Stimulated activated CD4-positive, alpha-beta T cell treated with anti-CD3 and anti-CD28 coated beads, Interleukin-15, amount 100 ng/mL, for 48 hours (primary cell): ENCODE measurements at places on chromosomes 3 and 15.

DNA sequence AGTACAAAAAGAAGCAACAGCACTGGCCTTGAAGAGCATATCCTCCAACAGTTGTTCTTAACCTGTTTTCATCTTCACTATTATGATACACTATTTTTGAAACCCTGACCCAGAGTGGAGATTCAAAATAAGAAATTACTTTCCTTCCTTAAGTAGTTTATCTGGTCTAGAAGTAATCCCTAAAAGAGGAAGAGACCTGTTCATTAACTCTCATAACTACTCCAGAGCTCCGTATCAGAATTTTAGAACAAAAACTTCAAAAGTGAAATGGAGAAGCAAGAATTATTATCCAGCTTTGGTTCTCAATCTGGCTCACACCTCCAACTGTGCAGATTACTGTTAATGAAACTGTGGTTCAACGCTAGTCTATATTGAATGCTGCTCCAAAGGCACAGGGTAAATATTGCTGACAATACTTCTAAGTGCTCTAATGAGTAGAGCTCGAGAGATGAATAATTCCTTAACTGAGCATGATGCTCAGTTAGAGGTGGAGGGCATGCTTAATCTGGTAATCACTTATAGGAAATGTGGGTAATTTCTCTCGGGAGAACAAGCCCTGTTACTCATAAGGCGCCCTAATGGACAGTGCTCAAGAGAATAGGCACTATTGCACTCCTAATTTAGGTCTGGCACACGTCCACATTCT, 5.2 kb downstream of the LCMT2 start:
- no peak for DNase-seq

DNA sequence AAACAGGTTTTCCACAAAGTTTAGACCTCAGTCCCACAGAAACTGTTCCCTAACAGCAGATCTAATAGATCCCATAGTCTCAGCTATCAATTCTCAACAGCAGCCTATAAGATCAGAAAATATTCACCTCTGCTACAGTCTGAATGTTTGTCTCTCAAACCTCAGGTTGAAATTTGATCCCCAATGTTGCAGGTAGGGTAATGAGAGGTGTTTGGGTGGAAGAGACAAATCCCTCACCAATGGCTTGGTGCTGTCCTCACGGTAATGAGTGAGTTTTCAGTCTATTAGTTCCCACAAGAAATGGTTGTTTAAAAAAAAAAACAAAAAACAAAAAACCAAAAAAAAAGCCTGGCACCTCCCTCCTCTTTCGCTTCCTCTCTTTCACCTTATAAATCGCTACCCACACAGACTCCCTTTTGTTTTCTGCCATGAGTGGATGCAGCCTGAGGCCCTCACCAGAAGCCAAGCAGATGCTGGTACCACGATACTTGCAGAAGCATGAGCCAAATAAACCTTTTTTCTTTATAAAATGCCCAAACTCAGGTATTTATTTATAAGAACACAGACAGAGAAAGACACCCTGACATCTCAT, 14.2 kb downstream of the ZNF280D start:
- DNase-seq = no peak

- DNase-seq = peak; percentile 7
Measured at GRCh38 chr3:161851941-161852566, 355.4 kb downstream of the OTOL1 start.

GRCh38 chr15:50594311-50594710, 47.8 kb upstream of the USP50 start:
- DNase-seq = no peak

GRCh38 chr15:49748791-49749190, 127.9 kb downstream of the DTWD1 start:
- DNase-seq = no peak

GRCh38 chr15:42273900-42274701, 868 bp upstream of the TMEM87A start:
- peak; percentile 48 for DNase-seq

GRCh38 chr3:187944390-187945179, 199.3 kb upstream of the BCL6 start:
- DNase-seq = no peak

- DNase-seq = no peak
Measured at GRCh38 chr3:143895805-143896204, 47.5 kb upstream of the SLC9A9 start.

DNA sequence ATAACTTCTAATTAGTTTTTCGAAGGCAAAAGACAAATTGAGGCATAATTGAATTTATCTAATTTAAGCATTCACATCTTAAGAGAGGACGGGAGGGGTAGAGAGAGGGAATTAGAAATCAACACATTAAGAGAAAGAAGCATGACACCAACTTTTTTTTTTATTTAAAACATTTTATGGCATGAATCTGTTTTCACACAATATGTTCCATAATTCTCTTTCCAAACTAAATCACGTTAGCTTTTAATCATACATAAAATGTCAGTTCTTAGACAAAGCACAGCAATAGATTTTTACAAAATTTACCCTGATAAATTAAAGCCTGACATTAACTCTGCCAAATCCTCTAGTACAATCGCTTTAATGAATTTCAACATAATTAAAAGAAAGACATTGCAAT, 600.8 kb upstream of the ROBO1 start:
- DNase-seq = no peak

- no peak for DNase-seq
Measured at GRCh38 chr15:78072080-78072892, 5.2 kb downstream of the TBC1D2B start.

- DNase-seq = no peak
Measured at GRCh38 chr3:33577588-33577987, 137.4 kb upstream of the UBP1 start.

DNA sequence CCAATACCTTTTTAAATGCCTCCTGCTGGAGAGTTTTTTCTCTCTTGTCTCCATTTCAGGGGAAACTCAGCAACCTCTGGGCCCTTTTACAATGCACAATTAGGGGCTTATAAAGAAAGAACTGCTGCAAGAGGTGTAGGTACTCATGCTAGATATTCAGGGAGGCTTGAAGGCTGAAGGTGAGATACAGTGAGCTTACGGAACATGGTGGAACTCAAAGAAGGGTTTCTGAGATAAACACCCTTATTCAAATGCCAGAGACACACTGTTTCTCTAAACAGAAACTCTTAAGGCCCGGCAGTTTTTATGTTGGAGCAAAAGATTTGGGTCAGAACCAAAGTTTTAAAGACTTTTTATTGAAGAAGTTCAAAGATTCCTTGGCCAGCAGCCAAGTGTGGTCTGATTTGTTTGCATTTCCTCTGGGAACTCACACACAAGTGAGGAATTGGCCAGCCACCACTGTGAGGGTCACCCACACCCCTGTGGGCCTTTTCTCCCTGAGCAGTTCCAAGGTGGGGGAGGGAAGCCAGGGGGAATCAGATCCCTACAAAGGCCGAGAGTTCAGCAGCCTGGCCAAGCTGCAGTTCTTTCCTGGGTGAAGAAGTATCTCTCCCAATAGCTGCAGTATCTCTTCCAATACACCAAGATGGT, 47.8 kb downstream of the TNFAIP8L3 start:
- DNase-seq = no peak
